ENCODE measurements at places on chromosomes 3 and 15.
A peak's percentile ranks its signal among the peaks of the same experiment; 100 is the strongest.

- no peak for DNase-seq
Measured at GRCh38 chr15:89587955-89588354, 12.7 kb downstream of the TICRR start.

DNA sequence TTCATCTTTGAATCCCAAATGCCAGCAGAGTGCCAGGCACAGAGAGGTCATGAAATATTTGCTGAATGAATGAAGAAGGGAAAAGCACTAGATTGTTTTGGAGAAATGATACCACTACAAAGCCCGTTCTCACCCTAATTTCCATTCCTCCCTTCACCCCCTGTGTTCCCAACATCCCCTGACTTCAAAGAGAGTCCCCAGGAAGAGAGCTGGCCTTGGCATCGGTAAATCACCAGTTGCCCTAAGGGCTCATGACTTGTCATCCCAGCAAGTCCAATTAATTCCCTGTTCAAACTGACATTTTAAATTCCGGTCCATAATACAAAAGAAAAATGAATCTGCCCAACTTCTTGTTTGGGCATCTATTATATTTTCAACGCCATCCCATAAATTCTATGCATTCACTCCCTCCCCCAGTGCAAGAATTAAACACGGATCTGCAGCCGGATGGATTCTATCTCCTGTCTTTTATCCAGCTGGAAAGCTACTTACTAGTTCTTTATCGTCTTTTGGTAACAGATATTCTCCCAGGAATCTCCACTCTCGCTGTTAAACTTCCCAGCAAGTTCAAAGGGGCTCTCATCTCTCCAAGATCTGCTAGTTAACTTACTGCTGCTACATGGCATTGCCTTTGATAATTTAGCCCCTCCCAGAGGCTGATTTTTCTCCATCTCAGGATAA lies 63.9 kb upstream of the TSC22D2 start:
- no peak for DNase-seq

DNA sequence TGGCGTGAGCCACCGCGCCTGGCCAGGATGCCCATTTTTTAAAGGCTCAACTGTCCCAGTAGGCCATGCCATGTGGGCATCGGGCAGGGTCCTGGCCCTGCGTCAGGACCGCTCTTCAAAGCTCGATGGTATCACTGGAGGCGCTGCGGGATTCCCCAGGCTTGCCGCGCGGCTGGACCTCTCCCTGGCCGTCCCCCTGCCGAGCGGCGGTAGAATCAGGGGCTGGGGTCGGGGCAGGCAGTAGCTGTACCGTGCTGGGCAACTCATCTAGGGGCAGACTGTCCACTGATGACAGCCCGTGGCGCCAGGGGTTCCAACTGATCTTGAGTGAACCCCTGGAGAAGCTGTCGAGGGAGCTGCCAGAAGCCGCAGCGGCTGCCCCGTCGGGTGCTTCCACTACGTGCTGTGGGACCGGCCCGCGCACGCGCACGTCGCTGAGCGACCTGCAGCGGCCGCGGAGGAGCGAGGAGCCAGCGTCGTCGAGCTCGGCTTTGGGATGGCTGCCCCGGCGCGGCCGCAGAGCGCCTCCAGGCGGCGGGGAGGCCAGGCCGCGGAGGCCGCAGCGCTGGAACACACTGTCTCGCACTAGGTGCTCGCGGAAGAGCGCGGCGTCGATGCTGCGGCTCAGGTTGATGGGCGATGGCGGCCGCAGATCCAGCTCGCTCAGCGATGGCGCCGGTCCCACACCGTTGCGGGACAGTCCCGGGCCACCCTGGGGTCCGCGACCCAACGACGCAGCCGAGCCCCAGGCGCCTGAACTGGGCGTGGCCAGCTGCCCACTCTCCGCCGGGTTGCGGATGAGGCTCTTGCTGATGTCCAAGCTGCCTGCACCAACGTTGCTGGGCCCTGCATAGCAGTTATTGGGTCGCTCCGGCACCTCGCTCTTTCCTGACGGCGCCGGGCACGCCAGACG lies 5.8 kb downstream of the PRRT3 start:
- no peak for DNase-seq

- no peak for DNase-seq
Measured at GRCh38 chr15:31483053-31483985, 156.7 kb downstream of the KLF13 start.

DNA sequence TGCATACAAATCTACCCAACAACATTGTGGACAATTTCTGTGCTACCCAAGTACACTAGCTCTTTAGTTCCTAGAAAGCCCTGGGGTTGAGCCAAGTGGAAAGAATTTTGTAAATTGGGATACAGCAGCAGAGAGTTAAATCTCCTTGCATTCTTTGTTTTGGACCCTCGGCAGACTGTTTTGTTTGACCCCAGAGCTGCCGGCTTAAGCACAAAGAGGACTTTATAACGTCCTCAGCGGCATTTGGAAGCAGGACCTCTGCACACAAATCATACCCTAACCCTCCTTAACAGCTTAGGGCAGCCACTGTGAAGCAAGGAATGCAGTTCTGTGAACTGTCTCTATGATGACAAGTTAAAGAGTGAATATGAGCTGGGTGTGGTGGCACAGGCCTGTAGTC lies 415.3 kb downstream of the CNTN4 start:
- DNase-seq, result no peak

GRCh38 chr3:15096046-15096445 lies 2.9 kb downstream of the RBSN start:
- DNase-seq, result peak; percentile 23

DNA sequence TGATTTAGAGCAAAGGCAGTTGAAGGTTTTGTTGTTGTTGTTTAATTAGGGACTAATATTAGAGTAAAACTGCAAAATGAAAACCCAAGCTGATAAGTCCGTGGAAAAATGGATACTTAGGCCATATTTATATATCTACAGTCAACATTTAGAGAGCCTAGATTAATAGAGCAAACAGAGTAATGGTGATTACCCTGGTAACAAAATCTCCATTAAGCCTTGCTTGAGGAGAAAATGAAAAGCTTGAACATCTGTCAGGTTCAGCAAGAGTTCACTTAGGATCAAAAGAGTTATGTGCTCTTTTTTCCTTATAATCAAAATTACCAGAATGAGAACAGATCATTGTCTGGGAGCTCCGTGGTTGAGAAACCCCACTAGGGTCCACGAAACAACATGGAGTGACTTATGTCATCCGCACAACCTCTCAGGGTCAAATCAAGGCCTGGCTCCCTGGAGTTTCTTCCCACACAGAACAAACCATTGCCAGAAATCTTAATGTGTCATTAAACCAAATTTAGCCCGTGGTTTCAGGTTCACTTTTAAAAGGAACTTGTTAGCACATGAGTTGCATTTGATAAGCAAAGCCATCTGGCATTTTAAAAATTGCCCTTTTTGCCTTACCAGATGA lies 381.2 kb downstream of the GABRB3 start:
- DNase-seq, result no peak

DNA sequence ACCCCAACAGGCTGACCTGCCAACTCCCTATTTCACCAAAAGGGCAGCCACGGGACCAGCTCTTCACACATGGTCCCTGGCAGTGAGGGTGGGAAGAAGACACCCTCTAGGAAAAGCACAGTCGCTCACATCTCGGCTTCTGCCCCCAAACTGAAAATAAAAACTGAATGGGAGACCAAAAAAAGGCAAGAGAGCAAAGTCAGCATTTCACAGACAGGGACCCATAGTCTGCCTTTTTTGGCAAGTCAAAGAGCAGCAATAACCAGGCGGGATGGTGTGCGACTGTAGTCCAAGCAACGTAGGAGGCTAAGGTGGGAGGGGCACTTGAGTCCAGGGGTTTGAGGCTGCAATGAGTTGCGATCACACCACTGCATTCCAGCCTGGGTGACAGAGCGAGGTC lies 154.1 kb downstream of the ADAMTS17 start:
- no peak for DNase-seq

DNA sequence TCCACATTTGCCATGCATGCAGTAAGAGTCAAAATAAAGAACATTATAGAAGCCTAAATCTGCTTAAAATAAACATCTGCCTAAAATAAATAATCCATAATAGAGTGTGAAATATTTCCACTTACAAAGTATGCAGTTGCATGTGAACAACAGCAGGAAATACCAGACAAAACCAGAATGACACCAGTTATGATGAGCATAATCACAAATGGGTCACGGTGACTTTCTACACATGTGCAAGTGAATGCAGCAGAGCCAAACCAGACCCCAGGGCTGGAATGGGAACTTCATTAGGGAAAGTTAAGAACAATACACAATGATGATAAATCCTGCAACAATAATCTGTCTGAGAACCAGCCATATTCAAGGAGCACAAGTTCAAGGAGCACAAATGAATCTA lies 615.5 kb downstream of the ROBO2 start:
- no peak for DNase-seq

GRCh38 chr15:78715434-78715833 lies 74.4 kb upstream of the CHRNB4 start:
- no peak for DNase-seq

- no peak for DNase-seq
Measured at GRCh38 chr3:154657218-154657617, 227.2 kb upstream of the GPR149 start.

GRCh38 chr3:69319652-69320051 lies 66.2 kb downstream of the FRMD4B start:
- DNase-seq, result no peak

GRCh38 chr3:158780766-158781165 lies 21.1 kb upstream of the MFSD1 start:
- no peak for DNase-seq

GRCh38 chr3:180116658-180117057 lies 79.9 kb upstream of the PEX5L start:
- DNase-seq, result no peak

All from KBM-7 (cell line).